ENCODE measurements at places on chromosomes 3 and 15.

- DNase-seq: no peak
Observed at GRCh38 chr15:28942571-28942970, 56.8 kb downstream of the APBA2 start.

GRCh38 chr3:178454726-178455125, 81.5 kb upstream of the KCNMB2 start:
- no peak for DNase-seq

- peak; percentile 65 for DNase-seq
Observed at GRCh38 chr3:23002836-23003732, 200.0 kb upstream of the UBE2E2 start.

- DNase-seq: peak; percentile 80
Observed at GRCh38 chr3:100875239-100875638, 118.0 kb downstream of the ABI3BP start.

DNA sequence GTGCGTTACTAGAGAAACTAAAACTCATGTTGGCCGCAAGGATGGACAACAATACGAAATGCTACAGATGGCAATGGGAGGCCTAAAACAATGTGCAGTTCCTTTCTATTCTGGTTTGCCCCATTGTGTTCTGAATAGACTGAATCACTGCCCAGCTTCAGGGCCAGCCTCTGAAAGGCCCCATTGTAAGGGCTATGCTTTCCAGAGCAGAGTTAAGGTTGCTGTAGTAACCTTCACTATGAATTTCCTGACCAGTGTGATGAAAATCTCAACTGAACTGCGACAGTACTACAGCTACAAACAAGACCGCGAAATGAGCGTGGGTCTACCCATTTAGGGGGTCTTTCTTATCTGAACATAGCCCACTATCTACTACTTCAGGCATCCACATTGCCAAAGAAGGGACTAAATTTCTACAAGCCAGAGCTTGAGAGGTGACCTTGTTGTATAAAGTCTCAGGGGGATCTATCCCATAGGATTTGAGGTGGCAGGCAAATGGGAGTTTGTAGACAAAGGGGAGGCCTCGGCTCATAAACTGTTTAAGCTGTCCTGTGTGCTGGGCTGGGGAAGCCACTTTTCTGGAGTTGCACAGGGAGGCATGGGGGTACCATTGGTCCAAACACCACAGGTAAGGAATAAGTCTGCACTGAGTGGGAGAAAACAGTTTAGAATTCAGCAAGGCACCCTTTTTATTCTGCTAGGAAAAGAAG, 80.1 kb downstream of the MYO1E start:
- peak; percentile 40 for DNase-seq

DNA sequence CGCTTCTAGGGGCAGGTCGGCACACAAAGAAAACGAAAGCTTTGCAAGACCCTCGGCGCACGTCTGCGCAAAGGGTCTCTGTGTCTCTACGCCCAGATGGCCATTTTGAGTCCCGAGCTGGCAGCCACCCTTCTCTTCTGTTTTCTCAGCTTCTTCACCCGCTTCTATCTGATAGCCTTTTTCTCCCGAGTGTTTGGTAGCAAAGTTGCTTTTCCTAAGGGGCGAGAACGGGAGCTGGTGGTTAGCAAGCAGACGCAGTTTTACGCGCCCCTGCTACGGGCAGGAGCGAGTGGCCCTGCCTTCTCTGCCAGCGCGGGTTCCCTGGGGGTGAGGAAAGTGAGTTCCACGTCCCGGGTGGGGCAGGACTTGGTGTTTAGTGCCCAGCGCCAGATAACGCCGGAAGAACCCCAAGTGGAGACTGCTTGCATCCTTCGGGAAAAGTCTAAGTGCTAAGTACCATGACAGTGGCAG, 2.9 kb upstream of the MKRN2 start:
- peak; percentile 47 for DNase-seq

GRCh38 chr3:45555666-45556065, 38.9 kb upstream of the LIMD1 start:
- no peak for DNase-seq

- DNase-seq: peak; percentile 60
Observed at GRCh38 chr3:99651531-99651930, 13.1 kb downstream of the COL8A1 start.

GRCh38 chr3:107416138-107416537, 38.9 kb downstream of the CCDC54 start:
- DNase-seq: peak; percentile 18
